EH (cell line): ENCODE measurements at places on chromosomes 7 and 10.

DNA sequence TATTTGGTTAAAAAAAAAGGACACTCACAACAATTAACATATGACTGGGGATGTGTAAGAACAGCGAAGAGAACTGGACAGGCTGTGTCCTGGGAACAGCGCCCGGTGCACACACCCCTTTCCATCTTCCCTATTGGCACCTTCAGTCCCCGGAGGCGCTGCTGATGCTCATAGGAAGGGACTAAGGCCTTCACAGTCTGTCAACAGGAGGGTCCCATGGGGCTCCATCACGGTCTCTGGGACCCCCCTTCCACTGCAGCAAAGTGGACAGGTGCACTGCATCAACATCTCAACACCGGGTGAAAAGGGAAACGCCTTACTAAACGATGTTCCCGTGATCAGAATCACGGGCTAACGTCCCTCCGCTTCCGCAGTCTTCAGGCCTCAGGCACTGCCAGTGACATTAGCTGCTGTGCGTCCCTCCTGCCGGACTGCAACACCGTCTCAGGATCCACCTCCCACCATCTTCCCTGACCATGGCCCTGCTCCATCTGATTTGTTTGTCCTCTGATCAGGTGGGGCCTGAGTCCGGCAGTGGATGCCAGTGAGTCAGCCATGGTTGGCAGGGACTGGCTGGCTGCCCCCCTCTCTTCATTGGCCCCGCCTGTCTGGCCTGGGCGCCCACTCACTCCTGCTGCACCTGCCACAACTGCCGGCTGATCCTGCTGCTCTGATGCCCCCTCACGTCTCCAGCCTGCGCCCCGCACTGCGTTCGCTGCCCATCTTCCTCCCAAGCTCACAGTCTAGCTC lies 614.7 kb downstream of the DNAJB6 start:
- DNase-seq: no peak

DNA sequence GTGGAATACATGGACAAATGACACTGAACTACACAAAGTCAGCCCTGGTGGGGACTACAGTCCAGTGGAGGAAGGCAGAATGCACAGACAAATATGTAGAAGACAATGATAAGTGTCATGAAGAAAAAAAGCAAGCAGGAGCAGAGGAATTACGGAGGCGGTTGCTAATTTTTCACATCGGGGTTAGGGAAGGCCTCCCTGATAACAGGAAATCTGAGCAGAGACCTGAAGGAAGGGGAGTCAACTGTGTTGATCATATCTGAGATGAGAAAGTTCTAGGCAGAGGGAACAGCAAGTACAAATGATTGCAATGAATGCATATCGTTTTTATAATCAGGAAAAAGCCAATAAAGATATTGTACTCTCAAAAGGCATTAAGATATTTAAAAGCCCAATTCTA lies 14.0 kb downstream of the KIAA1549 start:
- DNase-seq: no peak

DNA sequence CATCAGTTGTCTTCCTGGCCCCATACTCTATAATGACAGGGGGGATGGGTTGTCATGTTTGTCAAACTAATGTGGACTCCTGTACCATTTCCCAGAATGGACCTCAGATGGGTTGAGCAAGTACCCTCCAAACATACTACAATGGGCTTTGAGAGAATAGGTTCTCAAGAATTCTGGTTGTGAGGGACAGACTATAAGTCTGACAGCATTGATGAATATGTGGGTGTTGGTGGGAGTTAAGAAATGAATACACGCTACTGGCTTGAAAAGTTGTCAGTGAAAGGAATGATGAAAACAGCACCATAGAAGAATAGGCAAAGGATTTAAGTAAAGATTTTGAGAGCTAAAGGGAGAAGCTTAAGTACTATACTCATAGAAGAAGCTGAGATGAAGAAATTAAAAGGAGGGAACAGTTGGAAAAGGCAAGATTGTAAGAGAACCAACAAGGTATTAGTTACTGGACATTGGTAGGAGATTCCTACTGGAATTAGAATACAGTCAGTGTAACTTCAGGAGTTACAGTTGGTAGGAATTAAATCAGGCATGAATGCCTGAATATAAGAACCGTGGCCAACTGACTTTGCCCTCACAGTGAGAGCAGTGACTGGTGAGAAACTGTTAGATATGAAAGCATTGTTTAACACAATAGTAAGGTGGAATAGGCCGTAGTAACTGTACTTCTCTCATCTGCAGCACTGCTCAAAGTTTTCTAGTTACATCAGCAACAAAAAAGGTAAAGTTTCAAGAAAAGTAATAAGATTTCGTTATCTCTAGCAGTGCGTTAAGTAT lies 86.3 kb downstream of the LCOR start:
- DNase-seq: no peak

DNA sequence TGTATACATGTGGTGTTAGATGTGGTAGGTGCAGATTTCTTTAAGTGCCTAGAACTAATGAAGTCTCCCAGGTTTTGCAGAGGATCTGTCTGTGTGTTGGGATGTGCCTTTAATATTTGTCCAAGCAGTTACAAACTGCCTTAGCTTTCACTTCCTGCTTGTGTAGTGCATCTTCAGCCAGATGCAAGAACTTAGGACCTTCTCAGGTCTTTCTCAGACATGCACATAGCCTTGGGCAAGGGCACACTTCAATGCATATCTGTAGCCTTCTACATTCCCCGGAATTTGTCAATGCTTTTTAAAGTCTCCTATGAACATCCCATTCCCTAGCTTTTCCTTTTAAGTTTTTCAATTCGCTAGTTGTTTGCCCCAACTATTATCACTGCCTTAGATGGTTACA lies 47.2 kb upstream of the SLC39A12 start:
- no peak for DNase-seq

DNA sequence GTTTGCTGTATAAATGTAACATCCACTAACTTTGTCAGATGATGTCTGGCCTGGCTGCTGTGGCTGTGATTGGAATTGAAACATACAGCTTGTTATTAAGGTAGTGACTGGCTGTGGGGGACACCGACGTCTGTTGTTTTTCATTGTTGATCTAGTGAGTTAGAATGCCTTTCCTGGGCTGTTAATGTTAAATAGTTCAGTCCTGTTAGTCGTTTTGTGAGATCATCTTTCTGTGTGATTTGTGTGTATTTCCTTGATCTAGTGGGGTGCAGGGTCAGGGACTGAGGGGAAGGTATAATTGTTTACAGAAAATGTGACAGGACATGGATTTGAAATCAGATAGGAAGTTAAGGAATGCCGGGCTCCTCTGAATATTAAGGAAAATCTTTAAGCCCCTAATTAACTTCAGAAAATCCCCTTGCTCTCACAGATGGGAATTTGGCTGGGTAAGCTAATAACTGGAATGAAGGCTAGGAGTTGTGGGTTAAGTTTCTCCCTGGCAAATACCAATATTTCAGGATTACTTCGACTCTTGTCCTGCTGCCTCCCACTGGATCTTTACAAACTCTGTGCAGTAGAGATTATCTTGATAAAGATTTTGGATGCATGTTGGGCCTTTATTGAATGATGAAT lies 163.1 kb downstream of the AUTS2 start:
- DNase-seq: no peak

DNA sequence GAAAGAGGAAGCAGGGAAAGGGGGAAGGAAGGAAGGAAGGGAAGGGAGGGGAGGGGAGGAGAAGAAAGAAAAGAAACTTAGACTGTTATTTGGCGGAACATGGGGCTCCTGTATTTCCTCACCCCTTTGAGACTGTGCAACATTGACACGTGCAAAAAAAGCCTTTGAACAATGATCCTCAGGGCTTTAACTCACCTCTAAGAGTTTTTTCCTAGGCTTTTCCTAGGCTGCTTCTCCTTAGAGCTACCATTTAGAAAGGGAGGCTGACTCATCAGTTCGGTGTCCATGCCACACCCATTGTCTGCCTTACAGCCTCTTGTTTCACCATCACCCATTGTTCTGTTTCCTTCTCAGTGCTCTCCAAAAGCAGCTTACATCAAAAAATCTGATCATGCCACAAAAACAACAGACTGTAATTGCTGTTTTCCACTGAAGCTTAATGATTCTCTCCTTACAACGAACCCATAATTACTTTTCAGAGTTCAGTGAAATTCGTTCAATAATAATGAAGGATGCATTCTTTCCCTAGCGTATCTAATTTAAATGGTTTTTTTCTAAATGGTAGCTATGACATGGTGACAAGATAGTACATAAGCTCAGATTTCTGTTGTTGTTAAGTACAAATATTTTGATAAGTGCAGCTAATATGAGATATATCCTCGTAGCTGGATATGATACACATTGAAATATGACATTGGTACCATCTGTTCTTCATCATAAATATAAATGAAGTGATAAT lies 90.8 kb downstream of the PRLHR start:
- peak; percentile 41 for DNase-seq

- no peak for DNase-seq
Observed at GRCh38 chr10:1643161-1643907, 94.0 kb downstream of the ADARB2 start.

DNA sequence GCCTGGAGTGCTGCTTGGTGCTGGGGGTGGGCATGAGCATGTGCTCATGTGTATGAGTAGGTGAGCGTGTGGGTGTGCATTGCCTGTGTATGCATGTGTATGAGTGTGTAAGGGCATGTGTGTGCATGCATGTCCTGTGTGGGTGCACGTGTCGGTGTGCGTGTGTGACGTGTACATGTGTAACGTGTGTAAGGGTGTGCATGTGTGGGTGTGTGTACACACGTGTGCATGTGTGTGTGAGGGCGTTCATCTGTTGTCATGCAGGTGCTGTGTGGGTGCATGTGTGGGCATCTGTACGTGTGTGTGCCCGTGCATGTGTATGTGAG lies 30.3 kb downstream of the FAM20C start:
- DNase-seq: no peak

DNA sequence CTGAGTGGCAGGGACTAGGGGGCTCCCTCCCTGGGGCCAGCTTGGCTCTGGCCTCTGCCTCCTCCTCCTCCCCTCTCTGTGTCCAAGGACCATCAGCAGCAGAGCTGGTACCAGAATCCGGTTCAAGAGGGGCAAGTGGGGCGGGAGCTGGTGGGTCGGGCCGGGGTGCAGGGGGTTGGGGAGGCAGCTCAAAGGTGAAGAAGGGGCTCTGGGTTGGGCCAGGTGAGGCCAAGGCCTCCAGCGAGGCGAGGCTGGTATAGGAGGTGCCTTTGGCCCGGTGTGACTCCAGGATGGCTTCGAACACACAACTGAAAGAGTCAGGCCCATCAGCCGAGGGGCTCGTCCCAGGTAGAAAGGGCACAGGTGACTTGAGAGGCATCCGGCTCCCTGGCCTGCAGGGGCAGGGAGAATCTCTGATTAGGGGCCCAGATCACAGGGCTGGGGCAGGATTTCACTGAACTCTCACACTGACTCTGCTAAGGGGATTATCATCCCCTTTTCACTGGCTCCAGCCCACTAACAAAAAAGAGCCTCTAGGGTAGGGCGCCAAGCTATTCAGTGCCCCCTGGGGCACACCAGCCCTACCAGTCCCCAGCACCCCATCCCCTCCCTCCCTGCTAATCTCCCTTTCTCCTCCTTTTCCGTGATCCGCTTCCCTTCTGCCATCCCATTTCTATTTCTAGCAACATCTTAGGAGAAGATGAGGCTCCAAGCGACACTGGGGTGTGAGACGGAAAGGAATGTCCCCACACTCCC lies 4.6 kb downstream of the PSD start:
- no peak for DNase-seq

DNA sequence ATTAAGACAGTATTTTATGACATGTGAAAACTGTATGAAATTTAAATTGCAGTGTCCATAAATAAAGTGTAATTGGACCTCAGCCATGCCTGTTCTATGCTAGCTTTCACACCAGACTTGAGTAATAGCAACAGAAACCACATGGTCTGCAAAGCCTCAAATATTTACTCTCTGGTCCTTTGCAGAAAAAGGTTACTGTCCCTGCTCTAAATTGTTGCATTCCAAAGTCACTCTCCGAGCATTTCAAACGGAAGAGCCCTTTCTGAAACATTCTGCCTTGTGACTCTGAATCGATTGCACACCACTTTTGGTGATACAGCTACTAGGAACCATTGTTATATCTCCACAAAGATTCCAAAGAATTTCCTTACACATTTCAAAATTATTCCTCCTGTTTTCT lies 81.0 kb upstream of the STK17A start:
- peak; percentile 80 for DNase-seq

- no peak for DNase-seq
Observed at GRCh38 chr10:15374156-15374555, 3.1 kb upstream of the FAM171A1 start.

DNA sequence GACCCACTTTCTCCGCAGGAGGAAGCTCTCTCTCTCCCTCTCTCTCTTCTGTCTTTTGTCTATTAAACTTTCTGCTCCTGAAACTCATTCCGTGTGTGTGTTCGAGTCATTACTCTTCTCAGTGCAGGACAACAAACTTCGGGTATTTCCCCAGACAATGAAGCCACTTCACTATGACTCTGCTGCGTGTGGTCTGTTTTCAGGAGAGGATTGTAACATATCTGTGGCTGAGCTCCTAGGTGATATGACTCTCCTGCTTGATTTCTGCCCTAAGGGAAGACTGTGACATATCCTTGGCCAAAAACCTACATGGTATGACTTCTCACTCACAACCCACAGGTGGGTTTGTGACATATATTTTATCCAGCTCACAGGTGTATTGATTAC lies 39.9 kb upstream of the ZNF107 start:
- DNase-seq: no peak

DNA sequence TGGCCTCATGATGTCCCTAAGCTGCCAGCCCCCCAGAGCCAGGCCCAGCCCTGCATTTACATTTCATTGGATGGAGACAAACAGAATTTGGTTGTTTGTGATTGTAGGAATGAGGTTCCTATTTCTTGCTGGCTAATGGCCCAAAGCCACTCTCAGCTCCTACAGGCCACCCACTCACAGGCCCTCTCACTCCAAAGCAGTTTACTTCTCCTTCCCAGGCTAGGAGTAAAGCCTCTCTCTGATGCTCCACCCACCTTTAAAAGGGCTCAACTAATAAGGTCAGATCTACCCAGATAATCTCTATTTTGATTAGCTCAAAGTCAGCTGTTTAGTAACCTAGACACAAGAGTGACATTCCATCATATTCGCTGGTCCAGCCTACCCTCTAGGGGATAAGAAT lies 11.2 kb upstream of the CUZD1 start:
- peak; percentile 40 for DNase-seq

DNA sequence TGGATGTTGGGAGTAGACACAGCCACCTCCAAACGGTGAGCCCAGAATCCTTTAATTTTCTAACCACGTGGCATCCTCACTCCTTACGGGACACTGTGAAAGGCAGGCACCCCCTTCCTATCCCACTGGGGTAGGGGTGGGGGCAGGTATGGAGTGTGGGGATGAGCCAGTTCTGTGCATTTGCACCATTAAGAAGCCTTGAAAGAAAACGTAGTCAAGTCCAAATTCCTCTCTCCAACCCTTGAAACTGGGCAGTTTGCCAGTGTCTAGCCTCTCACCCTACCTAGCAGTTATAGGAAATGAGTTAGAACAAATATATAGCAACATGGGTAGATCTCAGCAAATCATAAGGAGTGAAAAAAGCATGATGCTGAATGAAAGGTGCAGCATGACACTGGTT lies 92.4 kb upstream of the LEP start:
- no peak for DNase-seq

- no peak for DNase-seq
Observed at GRCh38 chr7:94054130-94054529, 50.0 kb upstream of the BET1 start.
